ENCODE measurements at places on chromosomes 2 and 18. TPM values are rescaled to one million over a fixed set of nuclear protein-coding genes. Genes with fewer than 3 reads are reported as not detected.

DNA sequence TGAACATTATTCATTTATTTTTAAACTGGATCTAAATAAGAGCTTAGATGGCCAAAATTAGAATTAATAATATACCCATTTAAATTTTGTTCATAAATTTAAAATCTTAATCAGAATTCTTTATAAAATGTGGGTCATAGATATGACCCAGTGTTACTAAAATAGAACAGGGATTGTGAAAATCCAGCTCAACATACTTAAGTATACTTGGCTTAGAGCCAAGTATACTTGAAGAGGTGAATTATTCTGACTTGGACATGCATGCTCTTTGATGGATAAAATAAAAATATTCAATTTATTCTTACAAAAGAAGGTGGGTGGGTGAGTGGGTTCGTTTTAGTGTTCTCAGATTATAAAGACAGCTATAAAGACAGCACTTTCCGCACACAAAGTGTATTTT, 70.7 kb downstream of the SPOPL start:
- no peak for DNase-seq

- no peak for DNase-seq
These were observed 113.3 kb downstream of the SCG2 start for GRCh38 chr2:223488814-223489213.

DNA sequence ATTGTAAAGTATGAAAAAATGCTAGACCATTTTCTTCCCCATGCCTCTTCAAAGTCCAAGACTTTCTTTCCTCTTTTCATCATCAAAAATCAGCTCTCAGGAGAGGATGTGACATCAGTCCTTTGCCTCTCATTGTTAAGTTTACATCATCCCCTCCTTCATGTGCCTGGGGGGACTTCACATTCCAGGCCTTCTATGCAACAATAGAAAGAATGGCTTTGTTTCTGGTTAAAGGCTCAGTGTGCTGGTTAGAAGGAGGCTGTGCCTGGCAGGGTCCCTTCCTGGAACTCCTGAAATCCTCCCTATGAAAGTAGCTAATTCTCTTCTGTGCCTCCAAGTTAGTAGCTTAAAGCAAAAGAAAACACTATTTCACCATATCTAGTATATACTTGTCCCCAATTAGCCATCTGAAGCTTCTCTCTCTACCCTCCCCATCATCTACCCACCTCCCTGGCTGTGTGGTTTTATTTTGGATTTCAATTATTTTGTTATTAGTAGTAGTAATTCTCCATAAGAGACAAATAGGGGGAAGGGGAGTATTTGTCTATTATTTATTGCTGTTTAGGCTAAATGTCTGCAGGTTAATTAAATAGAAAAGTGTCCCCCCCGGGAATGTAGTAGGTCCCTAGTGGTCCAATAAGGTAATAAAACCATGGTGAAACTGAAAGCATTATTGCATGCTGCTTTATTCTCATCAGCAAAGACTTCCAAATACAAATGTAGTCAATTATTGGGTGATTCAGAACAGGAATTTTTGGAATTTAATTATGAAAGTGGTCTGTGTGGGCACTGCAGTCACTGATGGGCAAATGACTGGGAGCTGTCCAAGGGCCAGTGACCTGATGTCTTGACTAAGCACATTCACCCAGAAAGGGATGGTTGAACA, 69.0 kb downstream of the CPO start:
- DNase-seq: peak; percentile 13

GRCh38 chr2:97718942-97719341, 5.6 kb downstream of the ZAP70 start:
- no peak for DNase-seq

- peak; percentile 84 for DNase-seq
These were observed 65.1 kb downstream of the MBP start for GRCh38 chr18:77067291-77068061.

- DNase-seq: no peak
These were observed 269.9 kb upstream of the SETBP1 start for GRCh38 chr18:44410740-44411139.

DNA sequence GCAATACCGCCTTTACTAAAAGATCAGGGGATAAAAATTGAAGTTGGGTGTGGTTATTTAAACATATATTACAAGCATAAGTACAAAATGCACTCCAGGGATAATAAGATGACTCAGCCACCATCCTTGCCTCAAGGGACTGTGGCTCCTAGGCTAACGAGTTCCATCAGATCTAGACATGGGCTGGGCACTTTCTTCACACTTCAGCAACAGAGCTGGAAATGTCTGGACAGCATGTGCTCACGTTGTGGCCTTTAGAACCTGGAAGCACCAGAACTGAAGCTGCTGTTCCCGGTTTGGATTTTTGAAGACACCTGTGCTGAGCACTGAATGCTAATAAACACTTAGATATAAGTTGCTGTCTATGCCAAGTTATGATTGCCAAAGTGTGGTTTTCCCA, 384.2 kb upstream of the SALL3 start:
- no peak for DNase-seq

DES gene
- 22.6 TPM for total RNA-seq

SIX3 gene
- not detected for total RNA-seq

LYG2 gene
- not detected for total RNA-seq

SKA1 gene
- 42.0 TPM for total RNA-seq
